Effector memory CD4-positive, alpha-beta T cell (primary cell): ENCODE measurements at places on chromosomes 7 and 10.

DNA sequence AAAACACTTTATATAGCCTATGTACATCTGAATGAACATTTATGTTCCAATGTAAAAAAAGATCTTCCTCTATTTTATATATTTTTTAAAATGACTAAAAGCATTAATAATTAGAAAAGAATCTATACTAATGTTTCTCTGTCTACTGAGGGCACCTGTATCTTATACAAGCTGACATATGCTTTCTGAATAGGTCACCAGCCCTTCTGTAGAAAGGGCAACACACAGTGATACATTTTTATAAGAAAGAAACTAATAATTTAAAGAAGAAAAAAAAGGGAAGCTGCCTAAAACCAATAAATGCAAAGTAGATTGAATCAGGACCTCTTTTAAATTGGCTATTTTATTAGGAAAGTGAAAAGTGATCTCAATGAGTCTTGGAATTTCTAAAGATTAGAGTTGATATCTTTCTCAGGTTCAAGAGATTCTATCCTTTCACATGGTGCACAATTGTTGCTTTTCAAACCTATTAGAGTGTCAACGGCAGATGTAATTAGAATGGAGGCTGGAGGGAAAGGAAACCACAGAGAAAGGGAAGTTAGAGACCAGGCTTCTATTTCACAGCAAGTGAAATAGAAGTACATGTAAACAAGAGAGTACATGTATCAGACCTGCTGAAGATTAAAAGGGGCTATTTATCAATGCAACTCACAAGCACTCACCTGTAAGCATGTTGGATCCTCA is 6.3 kb downstream of the MTPN start:
- no peak for DNase-seq

DNA sequence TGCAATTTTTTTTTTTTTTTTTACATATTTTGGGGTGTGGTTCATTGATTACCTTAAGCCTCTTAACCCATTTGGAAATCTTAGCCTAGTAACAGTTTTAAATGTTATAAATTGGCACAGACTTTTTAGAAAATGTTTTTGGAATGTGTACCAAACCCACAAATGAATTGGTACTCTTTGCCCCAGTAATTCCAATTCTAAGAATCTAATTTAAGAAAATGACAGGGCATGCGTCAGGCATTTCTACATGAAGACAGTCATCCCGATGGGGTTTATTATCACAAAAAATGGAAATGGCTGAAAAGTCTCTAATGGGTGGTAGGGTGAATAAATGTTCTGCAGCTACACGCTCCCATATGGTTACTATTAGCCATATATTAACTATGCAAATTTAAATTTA is 54.9 kb downstream of the ITIH5 start:
- DNase-seq: no peak

GRCh38 chr7:1853431-1853985 is 183.4 kb downstream of the ELFN1 start:
- no peak for DNase-seq

- no peak for DNase-seq
These were observed 140.7 kb upstream of the AOAH start for GRCh38 chr7:36865019-36865418.

DNA sequence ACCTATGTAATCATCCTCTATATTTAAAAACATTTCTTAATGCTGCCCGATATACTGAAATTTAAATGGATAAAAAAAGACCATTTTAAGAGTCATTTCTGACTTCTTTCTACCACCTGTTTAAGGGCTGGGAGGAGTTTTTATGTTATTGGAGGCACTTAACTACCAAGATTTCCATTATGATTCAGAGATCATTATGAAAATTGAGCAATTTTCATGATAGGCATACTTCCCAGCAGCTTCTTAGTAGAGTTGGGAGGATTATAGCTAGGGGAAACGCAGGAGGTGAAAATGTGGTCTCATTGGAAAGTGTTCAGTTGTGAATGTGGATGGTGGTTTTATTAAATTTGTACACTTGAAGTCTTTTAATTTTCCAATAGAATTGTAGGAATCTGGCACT is 28.4 kb upstream of the FAM204A start:
- DNase-seq: no peak

- DNase-seq: no peak
These were observed 30.3 kb upstream of the IL6 start for GRCh38 chr7:22696541-22697228.

DNA sequence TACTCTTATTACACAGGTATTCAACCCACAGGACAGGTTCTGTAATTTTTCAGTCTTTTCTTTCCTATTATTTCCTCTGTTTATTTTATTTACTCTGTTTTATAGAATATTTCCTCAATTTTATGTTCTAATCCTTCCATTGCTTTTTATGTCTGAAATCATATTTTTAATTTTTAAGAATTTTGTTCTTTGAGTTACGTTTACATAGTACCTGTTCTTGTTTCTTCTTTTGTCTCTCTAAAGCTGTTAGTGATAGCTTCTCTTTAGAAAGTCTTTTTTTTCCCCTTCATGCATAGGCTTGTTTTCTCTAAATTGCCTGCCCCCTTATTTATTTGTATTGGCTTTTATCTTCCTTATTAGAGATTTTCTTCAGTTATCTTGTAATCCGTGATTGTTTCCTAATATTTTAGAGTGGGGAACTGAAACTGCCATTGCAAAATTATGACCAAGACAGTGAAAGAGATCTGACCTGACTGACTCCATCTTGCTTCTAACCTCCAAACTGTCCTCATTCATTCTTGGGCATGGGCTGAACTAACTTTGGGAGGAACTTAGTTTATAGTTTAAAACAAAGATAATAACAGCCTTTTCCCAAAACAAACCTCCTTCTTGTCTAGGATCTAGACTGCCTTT is 187.6 kb downstream of the PFKFB3 start:
- no peak for DNase-seq
